ENCODE measurements at places on chromosomes 4 and X. TPM values are rescaled to one million over a fixed set of nuclear protein-coding genes. Genes with fewer than 3 reads are reported as not detected.
A peak's percentile ranks its signal among the peaks of the same experiment; 100 is the strongest.

GRCh38 chrX:138756234-138756633 is 44.7 kb upstream of the FGF13 start:
- peak; percentile 38 for DNase-seq

GRCh38 chr4:5891563-5892322 is 1.1 kb downstream of the CRMP1 start:
- DNase-seq: no peak

DNA sequence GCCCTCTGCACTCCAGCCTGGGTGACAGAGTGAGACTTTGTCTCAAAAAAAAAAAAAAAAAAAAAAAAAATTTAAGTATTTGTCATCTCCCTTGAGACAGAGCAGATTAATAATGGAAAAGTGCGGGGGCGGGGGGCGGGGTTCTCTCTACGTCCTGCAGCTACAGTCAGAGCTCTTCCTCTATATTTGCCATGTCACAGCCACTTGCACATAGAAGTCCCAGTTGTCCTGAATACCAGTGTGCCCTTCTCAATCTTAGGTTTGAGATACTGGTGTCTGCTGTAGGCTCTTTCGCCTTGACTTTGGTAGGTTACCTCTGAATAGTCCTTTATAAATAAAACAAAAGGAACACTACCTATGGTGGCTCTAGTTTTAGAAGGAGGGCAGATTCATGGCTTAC is 237.8 kb upstream of the PGRMC2 start:
- DNase-seq: no peak

DNA sequence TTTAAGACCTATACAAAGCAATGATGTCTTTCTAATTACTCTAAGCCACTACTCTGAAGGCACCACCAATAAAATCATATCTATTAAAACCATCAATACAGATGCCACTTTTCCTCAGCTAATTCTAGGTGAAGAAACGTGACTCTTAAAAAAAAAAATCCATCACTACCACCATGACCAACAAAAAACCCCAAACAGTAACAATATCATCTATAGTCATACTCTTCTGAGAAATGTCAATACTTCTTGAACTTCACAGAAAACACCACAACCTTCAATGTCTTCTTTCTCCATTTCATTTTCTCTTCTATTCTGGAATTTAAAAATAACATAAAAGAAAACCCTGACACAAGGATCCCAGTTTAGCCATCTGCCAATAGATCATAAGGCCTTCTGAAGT is 35.7 kb downstream of the CASK start:
- DNase-seq: no peak

DNA sequence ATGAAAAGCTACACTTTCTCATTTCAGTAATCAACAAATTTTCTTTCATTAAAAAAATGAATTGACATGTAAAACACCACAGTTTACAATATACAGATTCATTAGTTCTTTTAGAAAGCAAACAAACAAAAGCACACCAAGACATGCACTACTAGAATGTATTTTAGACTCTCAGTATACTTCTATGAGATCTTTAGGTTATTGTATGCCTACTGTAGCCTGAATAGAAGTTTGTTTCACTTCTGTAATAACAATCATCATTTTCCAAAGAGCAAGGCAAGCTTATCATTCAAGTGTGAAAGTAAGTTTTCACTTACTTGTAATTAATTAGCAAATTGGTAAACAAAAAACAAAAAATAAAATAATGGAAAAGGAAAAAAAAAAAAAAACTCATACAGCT is 24.9 kb downstream of the CXXC4 start:
- no peak for DNase-seq

TMSB15C gene
- polyA plus RNA-seq: 24.8 TPM

TMEM131L gene
- 30.9 TPM for polyA plus RNA-seq

DNA sequence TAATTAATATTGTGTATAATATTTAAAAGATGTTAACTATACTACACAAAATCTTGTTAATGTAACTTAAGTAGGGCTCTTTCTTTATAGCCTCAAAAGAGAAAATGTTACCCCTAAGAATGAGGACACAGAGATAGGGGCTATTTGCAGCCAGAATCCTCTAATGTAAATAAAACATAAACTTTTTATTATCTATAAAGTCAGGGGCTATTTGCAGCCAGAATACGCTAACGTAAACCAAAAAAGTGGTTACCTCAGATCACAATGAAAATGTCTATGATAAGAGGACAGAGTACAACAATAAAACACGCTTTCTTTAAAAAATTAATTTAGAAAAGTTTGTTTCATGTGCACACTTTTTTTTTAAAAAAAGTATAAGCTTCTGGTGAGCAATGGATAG is 229.9 kb upstream of the PITX2 start:
- DNase-seq: no peak

GRCh38 chr4:127604949-127605709 is 27.6 kb upstream of the INTU start:
- no peak for DNase-seq

- no peak for DNase-seq
Observed at GRCh38 chrX:105461016-105461415, 240.5 kb upstream of the TEX13A start.

SLC38A5 gene
- 33.5 TPM for polyA plus RNA-seq

- DNase-seq: no peak
Observed at GRCh38 chr4:14552119-14552518, 450.2 kb upstream of the CPEB2 start.

CT45A2 gene
- 0.97 TPM for polyA plus RNA-seq

DNA sequence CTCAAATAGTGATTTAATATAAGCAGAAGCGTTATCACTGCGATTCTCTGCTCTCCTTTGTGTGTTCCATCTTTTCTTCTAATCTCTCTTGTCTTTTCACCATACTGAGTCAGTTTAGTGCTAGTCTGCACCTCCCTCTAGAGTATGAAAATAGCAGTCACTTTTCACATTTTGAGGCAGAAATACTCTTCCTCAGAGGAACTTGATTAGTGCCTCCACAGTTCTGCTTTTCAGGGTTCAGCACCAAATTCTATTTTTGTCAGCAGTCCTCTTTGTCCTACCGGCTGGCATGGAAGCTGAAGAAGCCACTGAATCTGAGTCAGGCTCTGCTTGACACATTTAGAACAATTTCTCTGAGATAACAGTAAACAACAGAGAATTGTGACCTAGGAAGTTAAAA is 49.7 kb upstream of the ANKRD17 start:
- DNase-seq: no peak

- no peak for DNase-seq
Observed at GRCh38 chr4:73856518-73856917, 3.4 kb downstream of the PF4V1 start.

- no peak for DNase-seq
Observed at GRCh38 chr4:124590480-124590879, 122.1 kb downstream of the ANKRD50 start.

SPATA4 gene
- 1.9 TPM for polyA plus RNA-seq

GRCh38 chrX:115452251-115452650 is 108.7 kb upstream of the PLS3 start:
- DNase-seq: no peak

DNA sequence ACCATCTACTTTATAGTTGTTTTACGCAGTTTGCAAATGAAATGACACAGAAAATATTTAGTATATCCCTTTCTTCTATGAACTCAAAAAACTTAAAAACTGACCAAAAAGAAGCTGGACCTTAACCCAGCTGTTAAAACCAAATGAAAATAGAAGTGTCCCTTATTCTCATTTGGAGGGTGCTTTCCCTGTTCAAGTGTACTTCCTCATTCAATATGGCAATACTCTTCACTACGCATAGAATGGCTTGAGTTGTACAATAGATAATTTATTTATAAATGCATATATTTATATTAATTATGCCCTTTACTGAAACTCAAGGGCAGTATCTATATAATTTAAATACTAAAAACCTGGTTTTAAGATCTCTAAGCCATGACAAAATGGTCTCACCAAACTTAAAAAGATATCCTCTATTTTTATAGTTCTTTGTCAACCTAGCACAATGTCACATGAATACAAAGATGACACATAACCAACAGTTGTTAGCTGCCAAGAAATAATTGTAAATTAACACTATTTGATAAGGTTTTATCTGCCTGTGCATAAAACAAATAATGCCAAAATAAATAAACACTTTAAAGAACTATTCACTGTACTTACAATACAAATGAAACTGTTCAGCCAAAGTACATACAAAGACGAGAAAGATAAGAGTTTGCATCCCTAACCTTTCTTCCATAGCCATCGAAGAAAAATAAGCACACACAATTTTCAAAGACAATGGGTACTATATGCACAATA is 25.2 kb downstream of the YTHDC1 start:
- DNase-seq: no peak

DNA sequence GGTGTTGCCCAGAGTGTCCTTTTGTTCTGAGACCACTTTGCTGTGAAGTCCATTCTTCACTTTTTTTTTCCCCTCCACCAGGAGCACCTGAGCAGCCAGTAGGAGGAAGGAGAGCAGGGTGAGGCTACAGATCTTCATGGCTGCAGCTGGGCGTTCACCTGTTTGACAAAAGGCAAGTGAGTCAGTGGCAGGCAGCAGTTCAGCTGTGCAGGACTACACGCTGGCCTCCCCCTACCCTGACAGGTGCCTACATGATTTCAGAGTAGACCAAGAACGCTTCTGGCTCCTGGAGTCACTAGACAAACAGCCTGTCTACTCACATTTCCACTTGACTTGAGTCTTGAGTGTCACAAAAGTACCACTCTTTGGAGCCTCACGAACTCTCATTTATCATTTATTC is 2.0 kb downstream of the FGFBP1 start:
- DNase-seq: peak; percentile 7

- DNase-seq: no peak
Observed at GRCh38 chr4:96845819-96846218, 1005.9 kb downstream of the PDHA2 start.

DNA sequence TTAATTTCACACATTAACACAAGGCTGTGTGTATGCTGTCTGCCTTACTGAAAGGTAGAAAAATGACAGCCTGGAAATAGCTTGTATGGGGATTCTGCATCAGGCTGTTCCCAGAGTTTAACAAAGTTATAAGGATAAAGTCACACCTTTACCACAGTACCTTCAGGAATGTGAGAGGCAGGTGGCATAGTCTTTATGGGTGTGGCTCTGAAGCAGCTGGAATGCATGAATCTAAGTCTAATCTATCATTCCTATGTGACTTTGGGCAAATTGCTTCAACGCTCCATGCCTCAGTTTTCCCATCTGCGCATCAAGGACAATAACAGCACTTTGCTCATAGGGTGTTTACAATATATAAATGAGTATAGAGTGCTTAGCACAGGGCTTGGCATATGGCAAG is 84.2 kb upstream of the EGFL6 start:
- DNase-seq: no peak

- DNase-seq: no peak
Observed at GRCh38 chr4:38411092-38411491, 252.9 kb upstream of the KLF3 start.

GRCh38 chrX:155330992-155331391 is 3.4 kb downstream of the CLIC2 start:
- DNase-seq: no peak

DNA sequence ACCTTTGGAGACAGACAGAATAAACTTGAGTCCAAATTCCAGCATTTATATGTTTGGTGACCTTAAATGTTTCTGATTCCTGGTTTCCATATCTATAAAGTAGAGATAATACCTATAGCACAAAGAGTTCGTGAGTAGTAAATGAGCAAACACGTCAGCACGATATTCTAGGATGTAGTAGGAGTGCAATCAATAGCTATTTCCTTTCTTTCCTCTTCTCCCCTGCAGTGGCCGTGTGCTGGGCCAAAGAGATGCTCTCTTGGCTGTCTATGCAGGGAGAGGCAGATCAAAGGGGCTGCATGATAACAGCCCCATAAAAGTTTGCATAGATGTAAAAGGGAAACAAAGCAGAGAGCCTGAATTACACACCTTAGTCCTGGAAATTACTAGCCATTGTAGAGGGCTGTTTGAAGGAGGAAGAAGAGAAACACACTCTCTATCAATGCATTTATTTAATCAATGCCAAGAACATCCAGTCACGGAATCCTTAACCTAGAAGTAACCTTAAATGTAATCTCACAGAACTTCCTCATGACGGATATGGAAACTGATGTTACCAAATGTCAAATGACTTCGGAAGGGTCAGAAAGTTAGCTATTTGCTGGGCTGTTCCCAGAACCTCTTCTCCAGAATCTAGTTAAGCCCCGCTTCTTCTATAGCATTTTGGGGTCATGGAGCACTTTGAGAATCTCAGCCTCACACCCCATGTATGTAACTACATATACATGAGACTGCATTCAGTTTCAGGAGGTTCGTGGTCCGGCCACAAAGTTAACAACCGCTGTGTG is 35.5 kb upstream of the PLAC8 start:
- no peak for DNase-seq

DNA sequence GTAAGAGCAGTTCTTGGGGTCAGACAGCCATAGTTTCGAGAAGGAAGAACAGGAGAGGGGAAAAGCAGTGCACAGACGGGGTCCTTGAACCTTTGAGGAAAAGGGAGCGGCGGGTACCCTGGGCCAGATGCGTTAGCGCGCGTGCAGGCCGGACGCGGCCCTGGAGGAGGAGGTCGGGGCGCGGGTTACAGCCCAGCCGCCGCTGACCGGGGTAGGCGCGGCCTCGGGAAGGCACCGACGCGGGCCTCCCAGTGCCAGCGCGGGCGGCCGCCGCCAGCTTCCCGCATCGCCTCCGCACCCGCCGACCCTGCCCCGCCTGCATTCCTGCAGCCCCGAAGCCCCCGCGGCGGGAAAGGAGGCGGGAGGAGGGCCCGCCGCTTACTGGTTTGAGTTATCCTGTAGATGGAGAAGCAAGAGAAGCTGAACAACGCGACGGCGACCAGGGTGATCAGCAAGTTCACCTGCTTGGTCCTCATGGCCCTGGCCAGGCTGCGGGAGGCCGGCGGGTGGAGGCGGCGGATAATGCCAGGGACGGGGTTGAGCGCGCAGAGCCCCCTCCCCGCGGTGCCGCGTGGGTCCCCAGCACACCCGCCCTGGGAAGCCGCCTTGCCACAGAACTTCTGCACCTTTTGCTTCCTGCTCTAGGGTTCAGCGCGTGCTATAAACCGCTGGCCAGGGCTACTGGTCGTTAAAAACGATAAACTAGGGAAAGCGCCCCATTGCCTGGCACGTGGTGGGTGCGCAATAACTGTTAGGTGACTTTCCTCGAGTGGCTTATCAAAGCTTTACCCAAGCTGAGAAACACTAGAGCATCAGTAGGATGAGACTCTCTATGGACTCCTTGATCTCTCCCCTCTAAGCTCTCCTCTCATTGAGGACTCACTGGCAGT is at the start of gene MGAT4D:
MGAT4D (minus strand) TSS at position 547 of the 890 bp plus-strand sequence; CDS start at position 476, 71 bp downstream.
- peak; percentile 75 for DNase-seq

DNA sequence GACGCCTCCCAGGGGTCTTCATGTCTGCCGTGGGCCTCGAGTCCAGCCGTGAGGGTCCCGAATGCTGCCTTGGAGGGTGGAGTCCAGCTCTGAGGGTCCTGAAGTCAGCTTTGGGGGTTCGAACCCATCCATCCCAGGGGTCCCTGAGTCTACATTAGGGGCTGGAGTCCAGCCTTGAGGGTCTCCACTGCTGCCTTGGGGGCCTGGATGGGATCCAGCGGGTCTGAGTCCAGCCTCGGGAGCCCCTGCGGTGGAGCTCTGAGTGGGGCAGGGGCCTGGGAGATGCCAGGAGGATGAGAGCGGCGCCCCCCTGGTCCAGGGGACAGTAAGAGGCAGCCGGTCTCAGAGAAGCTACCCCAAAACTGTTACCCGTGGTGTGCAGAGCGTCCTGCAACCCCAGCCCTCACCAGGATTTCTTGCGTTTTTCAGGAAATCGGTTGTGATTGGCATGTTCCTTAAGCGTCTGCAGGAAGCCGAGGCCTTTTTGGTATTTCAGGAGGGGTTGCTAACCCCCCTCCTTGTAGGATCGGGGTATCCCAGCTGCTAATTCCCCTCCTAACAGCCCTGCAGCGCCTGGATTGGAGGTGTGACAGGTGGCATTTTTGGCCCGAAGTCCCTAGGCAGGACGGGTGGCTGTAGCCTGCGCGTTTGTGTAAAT is 1.7 kb upstream of the GTPBP6 start:
- DNase-seq: no peak

GRCh38 chrX:12946838-12947544 is 27.9 kb upstream of the TMSB4X start:
- DNase-seq: no peak
